ENCODE measurements at places on chromosomes 6 and 20.

GRCh38 chr6:38088829-38089228, 269.3 kb downstream of the ZFAND3 start:
- no peaks in the 10 kb centered on the region for H3K4me1 ChIP-seq
- H3K4me3 ChIP-seq, result no peak overlapping the region
- no peak overlapping the region for H3K27ac ChIP-seq
- no peak for DNase-seq

DNA sequence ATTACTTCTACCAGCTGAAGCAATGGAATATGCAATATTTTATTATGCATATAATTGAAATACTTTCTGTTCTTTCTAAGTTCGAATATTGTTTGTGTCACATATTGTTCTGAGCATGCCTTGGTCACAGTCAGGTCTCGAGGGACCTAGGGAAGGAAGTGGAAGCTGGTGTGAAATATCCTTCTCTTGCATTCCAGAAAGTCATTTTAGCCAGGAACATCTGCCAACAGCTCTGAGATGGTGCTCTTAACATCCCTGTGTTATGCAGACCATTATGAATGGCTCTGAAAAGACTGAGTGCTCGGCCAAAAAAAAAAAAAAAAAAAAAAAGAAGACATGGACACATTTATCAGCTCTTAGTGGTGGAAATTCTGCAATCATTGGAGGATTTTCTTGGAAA, 132.7 kb upstream of the JAG1 start:
- no peak for DNase-seq
- H3K4me1 ChIP-seq, result no peaks in the 10 kb centered on the region
- no peaks in the 10 kb centered on the region for H3K36me3 ChIP-seq
- no peak overlapping the region for H3K4me3 ChIP-seq
- H3K27ac ChIP-seq, result peak overlapping the region; percentile 65

- H3K4me1 ChIP-seq, result no peaks in the 10 kb centered on the region
- no peak overlapping the region for H3K4me3 ChIP-seq
- H3K27me3 ChIP-seq, result no peaks in the 10 kb centered on the region
- no peak for DNase-seq
Observed at GRCh38 chr20:11880680-11881079, 37.0 kb upstream of the BTBD3 start.

DNA sequence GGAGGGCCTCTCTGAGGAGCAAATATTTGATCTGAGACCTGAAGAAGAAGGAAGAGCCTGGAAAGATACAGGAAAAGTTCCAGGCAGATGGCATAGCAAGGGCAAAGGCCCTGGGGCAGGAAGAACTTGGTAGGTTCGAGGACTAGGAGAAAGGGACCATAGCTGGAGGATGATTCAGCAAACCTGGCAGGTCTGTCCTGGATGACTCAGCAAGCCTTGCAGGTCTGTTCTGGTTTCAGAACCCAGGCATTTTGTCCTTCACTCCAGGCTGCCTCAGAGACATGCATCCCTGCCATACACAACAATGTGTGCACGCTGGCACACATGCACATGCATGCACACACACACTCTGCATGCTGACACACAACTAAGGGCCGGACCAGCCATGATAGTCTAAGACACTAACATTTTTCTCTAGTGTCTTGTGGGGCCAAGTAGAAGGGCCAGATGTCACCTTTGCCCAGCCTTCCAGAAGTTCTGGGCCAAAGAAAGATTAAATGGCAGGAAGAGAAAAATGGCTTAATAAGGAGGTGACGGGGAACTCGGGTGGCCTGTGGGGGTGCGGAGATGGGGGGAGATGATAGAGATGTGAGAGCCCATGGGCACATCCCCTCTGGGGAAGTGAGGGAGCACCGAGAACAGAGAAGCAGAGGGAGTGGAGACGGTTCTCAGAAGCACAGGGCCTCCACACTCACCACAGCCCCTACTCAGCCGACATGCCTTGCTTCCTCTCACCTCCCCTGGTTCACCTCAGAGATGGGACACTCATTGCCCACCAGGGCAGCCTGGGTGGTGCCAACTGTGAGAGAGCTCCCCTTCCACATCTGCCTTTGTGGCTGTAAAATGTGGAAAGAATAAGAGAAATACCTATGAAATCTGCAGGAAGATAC, 15.4 kb upstream of the TRIB3 start:
- DNase-seq, result no peak
- H3K4me3 ChIP-seq, result no peak overlapping the region
- H3K36me3 ChIP-seq, result no peaks in the 10 kb centered on the region
- H3K27me3 ChIP-seq, result no peaks in the 10 kb centered on the region

DNA sequence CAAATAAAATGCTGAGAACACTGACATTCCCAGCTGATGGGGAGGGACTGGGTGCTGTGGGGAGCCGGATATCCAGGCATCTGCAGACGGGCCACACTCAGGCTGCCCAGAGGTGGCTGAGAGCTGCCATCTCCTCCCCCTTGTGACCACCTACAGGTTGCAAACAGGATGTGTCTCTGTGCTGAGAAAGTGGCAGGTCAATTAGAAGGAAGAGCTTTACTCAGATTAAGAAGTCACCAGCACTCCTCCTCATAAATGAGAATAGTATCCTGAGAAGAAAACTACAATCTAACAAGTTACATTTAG, 63.0 kb downstream of the HUS1B start:
- H3K4me1 ChIP-seq, result no peaks in the 10 kb centered on the region
- no peaks in the 10 kb centered on the region for H3K27me3 ChIP-seq
- no peak for DNase-seq
- no peak overlapping the region for H3K27ac ChIP-seq
- H3K36me3 ChIP-seq, result peaks cover 6% of the 10 kb centered on the region

DNA sequence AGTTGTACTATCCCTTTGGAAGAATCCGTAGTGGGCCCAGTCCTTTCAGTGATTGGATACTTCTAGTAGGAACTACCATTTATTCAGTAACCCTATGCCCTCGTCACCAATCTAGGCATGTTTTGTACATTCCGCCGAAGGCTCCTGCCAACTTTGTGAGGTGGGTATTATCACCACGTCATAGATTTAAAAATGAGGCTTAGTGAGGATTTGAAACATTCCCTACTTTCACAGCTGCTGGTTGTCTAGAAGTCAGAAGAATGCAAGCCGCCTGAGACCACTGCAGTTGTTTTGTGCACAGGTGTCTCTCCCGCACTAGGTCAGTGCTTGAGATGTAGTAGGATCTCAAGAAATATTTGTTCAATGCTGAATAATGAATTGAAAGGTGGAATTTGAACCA, 32.6 kb downstream of the ENPP1 start:
- no peak overlapping the region for H3K27ac ChIP-seq
- no peaks in the 10 kb centered on the region for H3K36me3 ChIP-seq
- no peaks in the 10 kb centered on the region for H3K27me3 ChIP-seq
- no peaks in the 10 kb centered on the region for H3K4me1 ChIP-seq

DNA sequence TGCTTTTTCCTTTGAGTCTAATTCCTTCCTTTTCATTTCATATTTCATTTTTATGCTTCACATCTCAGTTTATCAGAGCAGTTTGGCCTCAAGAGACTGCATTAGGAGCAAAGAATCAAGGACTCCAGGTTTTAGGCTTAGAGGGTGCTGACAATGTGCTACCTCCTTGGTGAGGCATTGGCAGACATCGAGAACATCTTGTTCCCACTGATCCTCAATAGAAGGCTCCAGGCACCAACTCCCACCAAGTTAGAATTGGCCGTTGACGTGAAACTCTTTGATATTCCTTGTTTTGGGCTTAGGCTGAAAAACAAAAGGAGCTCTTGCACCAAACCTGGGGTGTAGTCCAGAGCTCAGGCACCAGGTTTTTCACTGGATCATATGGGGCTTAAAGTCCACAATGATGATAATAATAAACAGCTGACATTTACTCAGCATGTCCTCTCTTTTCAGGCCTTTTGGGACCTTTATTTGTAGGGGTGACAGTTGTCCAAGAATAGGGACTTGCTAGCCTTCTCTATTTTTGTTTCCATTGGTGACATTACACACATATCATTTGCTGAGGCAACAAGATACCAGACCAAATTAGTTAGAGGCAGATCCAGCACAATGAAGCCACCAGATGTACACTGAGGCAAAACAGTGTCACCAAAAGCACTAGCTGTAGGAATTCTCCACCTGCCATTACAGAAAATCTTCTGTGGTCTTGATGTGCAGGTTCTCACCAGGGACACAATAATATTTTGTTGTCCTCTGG, 81.0 kb upstream of the ENPP5 start:
- no peaks in the 10 kb centered on the region for H3K36me3 ChIP-seq
- no peaks in the 10 kb centered on the region for H3K4me1 ChIP-seq
- no peak overlapping the region for H3K27ac ChIP-seq
- no peak overlapping the region for H3K4me3 ChIP-seq

GRCh38 chr6:155301867-155302266, 12.4 kb downstream of the TFB1M start:
- no peak overlapping the region for H3K4me3 ChIP-seq
- no peak for DNase-seq
- no peak overlapping the region for H3K27ac ChIP-seq
- H3K36me3 ChIP-seq, result peaks cover 7% of the 10 kb centered on the region
- H3K27me3 ChIP-seq, result no peaks in the 10 kb centered on the region

DNA sequence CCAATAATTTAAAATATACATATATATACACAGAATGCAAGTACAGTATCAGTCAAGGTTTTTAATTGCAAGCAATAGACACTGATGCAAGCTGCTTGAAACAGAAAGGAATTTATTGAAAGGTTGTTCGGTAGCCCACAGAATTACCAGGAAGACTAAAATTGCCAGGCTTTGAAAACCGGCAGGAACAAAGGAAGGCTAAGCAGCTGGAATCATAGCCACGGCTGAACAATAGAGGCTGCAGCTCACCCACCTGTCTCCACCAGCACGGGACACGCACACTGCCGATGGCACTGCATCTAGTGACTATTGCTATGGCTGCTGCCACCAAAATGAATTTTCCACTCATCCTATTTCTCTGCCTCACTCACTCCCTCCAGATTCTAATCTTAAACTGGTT, 22.0 kb upstream of the L3MBTL3 start:
- H3K27me3 ChIP-seq, result no peaks in the 10 kb centered on the region
- H3K4me1 ChIP-seq, result no peaks in the 10 kb centered on the region
- H3K36me3 ChIP-seq, result no peaks in the 10 kb centered on the region
- no peak overlapping the region for H3K4me3 ChIP-seq

- peaks cover 3% of the 10 kb centered on the region for H3K4me1 ChIP-seq
- no peaks in the 10 kb centered on the region for H3K27me3 ChIP-seq
- H3K4me3 ChIP-seq, result peak overlapping the region; percentile 77
- H3K27ac ChIP-seq, result peak overlapping the region; percentile 94
- DNase-seq, result peak; percentile 62
Observed at GRCh38 chr6:138403324-138403800, 661 bp upstream of the HEBP2 start.

- no peak for DNase-seq
- H3K27ac ChIP-seq, result no peak overlapping the region
- H3K4me3 ChIP-seq, result no peak overlapping the region
- H3K27me3 ChIP-seq, result no peaks in the 10 kb centered on the region
Observed at GRCh38 chr6:112997421-112998085, 650.4 kb downstream of the RFPL4B start.

- DNase-seq, result no peak
- no peak overlapping the region for H3K4me3 ChIP-seq
- no peaks in the 10 kb centered on the region for H3K27me3 ChIP-seq
- H3K36me3 ChIP-seq, result no peaks in the 10 kb centered on the region
- no peak overlapping the region for H3K27ac ChIP-seq
- H3K4me1 ChIP-seq, result no peaks in the 10 kb centered on the region
Observed at GRCh38 chr6:158249340-158249836, 62.9 kb upstream of the TULP4 start.

GRCh38 chr6:170093658-170094596, 197.0 kb downstream of the DLL1 start:
- no peaks in the 10 kb centered on the region for H3K36me3 ChIP-seq
- H3K27me3 ChIP-seq, result no peaks in the 10 kb centered on the region
- no peak overlapping the region for H3K27ac ChIP-seq
- no peak overlapping the region for H3K4me3 ChIP-seq
- no peak for DNase-seq
- no peaks in the 10 kb centered on the region for H3K4me1 ChIP-seq

DNA sequence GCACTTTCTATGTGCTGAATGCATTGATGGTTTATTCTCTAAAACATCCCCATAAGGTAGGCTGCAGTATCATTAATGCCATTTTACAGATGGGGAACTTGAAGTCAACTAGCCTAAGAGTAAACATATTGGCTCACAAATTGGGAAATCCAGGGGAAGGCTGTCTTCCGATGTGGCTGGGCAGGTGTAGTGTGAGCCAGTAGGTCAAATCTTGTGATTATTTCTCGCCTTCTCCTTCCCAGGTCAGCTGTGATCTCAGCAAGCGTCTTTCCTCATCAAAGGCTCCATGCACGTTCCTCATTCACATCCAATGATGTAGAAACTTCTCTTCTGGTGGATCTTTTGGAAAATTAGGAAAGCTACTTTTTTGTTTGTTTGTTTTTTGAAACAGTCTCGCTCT, 94.1 kb upstream of the SHLD1 start:
- peaks cover 32% of the 10 kb centered on the region for H3K4me1 ChIP-seq
- H3K36me3 ChIP-seq, result no peaks in the 10 kb centered on the region
- H3K4me3 ChIP-seq, result no peak overlapping the region

DNA sequence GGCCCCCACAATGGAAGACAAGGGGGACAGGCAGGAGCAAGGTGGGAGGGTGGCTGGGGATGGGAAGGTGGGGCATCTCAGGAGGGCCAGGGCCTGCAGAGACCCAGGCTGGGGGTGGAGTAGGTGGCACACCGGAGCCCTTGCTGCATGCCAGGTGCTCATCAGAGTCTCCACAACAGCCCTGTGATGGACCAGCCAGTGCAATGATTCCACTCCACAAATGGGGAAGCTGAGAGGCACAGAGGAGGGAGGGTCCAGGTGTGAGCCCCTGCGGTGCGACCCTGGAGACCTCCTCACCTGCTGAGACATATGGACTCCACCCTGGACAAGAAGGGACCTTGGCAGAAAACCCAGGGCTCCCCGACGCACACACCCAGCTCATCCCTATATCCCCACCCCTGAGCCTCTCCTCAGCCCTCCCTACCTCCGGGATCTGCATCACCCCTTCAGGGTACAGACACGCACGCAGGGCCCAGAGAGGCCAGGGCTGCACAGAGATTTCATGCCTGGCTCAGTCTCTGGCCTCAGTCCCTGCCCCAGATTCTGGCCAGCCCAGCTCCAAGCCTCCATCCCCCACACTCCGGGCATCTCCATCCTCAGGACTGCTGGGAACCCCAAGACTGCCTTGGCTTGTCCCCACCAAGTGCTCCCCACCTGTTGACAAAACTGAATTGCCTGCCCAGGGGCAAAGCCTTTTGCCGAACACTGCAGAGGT, 7.1 kb upstream of the GRM4 start:
- H3K4me1 ChIP-seq, result peaks cover 19% of the 10 kb centered on the region
- no peak overlapping the region for H3K4me3 ChIP-seq
- no peaks in the 10 kb centered on the region for H3K36me3 ChIP-seq
- peaks cover 36% of the 10 kb centered on the region for H3K27me3 ChIP-seq
- DNase-seq, result no peak

- H3K27ac ChIP-seq, result no peak overlapping the region
- no peaks in the 10 kb centered on the region for H3K4me1 ChIP-seq
- peaks cover 31% of the 10 kb centered on the region for H3K27me3 ChIP-seq
- no peak overlapping the region for H3K4me3 ChIP-seq
- DNase-seq, result no peak
Observed at GRCh38 chr20:23032750-23033078, 2.4 kb upstream of the SSTR4 start.

GRCh38 chr6:143400258-143401067, 50.0 kb downstream of the ADAT2 start:
- H3K27ac ChIP-seq, result no peak overlapping the region
- H3K36me3 ChIP-seq, result no peaks in the 10 kb centered on the region
- H3K4me3 ChIP-seq, result no peak overlapping the region
- no peaks in the 10 kb centered on the region for H3K27me3 ChIP-seq
- no peaks in the 10 kb centered on the region for H3K4me1 ChIP-seq

GRCh38 chr20:34011275-34011674, 17.6 kb downstream of the RALY start:
- H3K27ac ChIP-seq, result no peak overlapping the region
- no peak overlapping the region for H3K4me3 ChIP-seq
- peaks cover 44% of the 10 kb centered on the region for H3K4me1 ChIP-seq
- no peaks in the 10 kb centered on the region for H3K36me3 ChIP-seq
